OCI-LY7 (cell line): ENCODE measurements at places on chromosomes 5 and 9. TPM values are rescaled to one million over a fixed set of nuclear protein-coding genes. Genes with fewer than 3 reads are reported as not detected.

The SLC25A2 gene
- 0.70 and 1.6 TPM in 2 replicates for total RNA-seq

The NTNG2 gene
- 1.9 and 3.2 TPM in 2 replicates for total RNA-seq

DNA sequence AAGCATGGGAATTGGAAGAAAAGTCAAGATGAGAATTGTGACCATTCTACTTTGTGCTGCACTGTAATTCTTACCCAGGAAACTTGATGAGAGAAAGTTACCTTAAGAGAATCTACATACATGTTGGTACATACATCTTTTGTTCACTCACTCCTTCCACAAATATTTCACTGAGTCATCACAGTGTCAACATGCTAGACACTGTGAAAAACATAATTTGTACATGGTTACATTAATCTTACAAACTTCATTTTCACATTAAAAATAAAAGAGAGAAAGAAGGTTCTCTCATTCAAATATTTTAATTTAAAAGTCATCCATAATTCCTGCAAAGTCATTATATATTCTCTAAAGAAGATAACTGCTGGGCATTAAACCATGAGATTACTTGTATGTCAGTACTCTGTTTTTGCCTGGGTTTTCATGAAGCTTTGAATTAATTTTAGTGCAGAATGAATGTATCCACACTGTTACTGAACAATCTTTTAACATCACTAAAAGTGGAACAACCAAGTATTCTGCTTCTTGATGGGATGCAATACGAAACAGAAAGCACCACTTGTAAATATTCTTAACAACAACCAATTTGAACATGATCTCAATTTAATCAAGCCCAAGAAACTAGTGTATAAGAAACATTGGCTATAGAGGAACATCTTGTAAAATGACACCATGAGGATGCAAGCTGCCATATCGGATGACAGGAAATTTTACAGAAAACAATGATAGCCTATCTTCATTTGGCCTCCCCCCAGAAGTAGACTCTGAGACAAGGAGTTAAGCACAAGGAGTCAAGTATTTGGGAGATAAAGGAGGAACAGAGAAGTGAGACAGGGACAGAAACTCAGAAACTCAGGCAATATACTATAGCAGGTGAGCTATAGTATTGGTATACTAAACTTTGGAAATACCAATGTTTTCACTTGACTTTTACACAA is 28.4 kb downstream of the ERP44 start:
- DNase-seq, result no peak

DNA sequence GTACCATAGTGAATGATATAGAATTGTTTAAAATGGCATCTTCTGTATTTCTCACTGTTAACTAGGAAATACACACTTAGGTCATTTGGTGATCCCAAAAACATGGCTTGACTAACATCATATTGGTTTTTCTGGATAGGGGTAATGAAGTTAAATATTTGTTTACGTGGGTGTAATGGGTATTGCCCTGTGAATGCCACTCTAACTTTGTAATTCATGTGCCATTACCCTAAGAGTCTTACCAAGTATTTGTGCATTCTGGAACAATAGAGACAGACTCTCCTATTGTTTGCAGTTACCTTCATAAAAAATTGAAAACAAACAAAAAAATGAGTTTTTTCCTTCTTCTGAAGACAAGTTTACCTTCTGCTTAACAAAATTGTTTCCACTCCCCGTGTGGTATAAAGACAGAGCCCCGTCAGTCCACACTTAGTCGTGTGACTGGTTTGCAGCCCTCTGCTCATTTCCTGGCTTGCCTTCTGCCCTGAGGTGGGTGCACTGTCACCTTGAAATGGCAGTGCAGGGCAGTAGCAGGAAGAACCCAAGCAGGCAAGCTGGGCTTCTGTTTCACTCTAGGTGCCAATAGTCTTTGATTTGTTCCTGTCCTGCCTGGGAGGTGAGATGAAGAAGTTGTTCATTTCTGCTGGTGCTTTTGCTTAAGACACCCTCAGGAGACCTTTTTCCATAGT is 9.6 kb upstream of the CATSPER3 start:
- peak; percentile 13 for DNase-seq

- no peak for DNase-seq
Measured at GRCh38 chr5:10625700-10626472, 62.0 kb downstream of the ANKRD33B start.
